ENCODE measurements at places on chromosomes 16 and 17. TPM values are rescaled to one million over a fixed set of nuclear protein-coding genes. Genes with fewer than 3 reads are reported as not detected.

DNA sequence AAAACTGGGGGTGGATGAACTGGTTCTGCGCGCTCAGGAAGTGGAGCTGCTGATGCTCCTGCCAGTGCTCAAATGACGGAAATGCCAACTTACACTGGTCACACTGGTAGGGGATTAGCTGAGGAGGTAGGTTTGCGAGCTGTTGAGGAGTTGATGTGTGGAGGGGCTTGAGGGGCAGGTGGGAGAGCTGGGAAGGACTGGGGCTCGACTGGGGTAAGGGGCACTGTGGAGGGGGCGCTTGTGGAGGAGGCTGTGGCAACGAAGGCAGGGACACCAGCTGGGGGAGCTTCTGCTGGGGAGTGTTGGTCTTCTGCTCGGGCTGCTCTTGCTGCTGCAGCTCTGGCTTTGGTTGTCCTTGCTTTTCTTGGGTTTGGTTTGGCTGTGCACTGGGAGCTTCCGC, 252.9 kb downstream of the ZFHX3 start:
- no peaks in the 10 kb centered on the region for H3K27me3 ChIP-seq
- H3K36me3 ChIP-seq = peaks cover 3% of the 10 kb centered on the region
- H3K27ac ChIP-seq = no peak overlapping the region
- H3K4me3 ChIP-seq = no peak overlapping the region
- H3K4me1 ChIP-seq = no peaks in the 10 kb centered on the region
- DNase-seq = no peak

The CLDN9 gene
- total RNA-seq = not detected

DNA sequence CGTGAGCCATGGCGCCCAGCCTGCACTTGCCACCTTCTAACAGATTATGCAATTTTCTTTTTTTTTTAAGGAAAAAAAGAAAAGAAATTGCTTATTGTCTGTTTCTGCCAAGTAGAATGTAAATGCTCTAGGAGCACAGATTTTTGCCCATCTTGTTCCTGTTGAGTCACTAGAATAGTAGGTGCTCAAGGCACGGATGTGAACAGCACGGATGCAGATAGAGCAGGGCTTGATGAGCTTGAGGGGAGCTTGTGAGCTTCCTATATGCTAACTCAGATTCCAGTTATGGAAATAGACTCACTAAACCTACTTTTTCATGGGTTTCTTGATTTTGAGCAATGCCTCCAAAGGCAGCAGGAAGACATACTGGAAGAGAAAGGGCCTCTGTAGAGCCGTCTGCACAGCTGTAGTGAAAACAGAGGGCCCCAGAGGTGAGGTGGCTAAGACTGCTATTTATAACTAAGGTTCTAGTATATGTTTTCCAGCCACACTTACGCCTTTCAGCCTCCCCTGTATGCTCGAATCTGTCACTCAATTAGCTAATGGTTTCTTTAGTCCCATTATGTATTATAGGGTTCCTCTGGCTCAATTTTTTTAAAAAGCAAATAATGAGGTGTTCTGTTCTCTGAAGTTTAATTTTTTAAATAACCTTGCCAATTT, 72.8 kb downstream of the WWP2 start:
- no peaks in the 10 kb centered on the region for H3K27me3 ChIP-seq
- no peaks in the 10 kb centered on the region for H3K36me3 ChIP-seq
- H3K4me3 ChIP-seq = no peak overlapping the region

GRCh38 chr17:44928950-44929720, 13.8 kb upstream of the GFAP start:
- no peaks in the 10 kb centered on the region for H3K36me3 ChIP-seq
- H3K4me3 ChIP-seq = no peak overlapping the region
- H3K27ac ChIP-seq = no peak overlapping the region
- DNase-seq = no peak
- H3K4me1 ChIP-seq = no peaks in the 10 kb centered on the region

DNA sequence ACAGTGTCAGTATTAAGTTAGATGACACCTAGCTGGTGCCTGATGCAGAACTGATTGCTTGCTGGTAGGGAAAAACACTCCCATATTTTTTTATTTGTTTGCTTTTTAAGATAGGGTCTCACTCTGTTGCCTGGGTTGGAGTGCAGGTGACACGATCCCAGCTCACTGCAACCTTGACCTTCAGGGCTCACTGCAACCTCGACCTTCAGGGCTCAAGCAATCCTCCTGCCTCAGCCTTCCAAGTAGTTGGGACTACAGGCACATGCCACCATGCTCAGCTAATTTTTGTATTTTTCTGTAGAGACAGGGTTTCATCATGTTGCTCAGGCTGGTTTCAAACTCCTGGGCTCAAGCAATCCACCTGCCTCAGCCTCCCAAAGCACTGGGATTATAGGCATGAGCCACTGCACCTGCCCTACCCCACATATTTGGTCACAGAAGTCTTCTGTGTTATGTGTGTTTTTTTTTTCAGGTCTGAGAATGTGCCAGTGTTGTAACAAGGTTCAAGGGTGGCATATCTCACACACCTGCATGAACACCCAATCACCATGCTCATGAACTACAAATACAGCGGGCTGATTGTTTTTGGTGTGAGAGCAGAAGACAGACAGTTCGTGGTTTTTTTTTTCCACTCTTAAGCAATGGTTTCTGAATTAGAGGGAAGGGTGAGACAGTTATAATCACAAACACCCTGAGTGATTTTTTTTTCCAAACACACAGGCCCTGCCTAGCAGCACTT, 22.8 kb downstream of the SPAG9 start:
- H3K36me3 ChIP-seq = no peaks in the 10 kb centered on the region
- H3K4me1 ChIP-seq = peaks cover 11% of the 10 kb centered on the region
- H3K27ac ChIP-seq = no peak overlapping the region
- no peak overlapping the region for H3K4me3 ChIP-seq

DNA sequence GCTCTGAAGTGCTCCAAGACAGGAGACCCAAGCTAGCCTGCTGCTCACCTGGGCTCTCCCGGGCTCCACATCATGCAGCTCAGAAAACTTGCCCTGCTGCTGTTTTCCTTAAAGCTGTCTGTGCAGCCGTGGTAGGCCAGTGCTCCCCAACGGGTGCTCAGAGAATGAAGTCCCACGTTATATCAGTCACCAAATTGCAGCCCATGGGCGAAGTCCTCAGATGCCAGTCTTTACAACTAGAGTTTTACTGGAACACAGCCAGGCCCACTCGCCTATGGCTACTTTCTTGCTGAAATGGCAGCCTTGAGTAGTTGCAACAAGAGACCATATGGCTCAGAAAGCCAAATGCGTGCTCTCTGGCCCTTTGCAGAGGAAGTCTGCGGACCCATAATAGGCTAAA, 6.3 kb downstream of the CREBBP start:
- no peaks in the 10 kb centered on the region for H3K27me3 ChIP-seq
- H3K4me1 ChIP-seq = peaks cover 74% of the 10 kb centered on the region
- H3K27ac ChIP-seq = no peak overlapping the region
- no peaks in the 10 kb centered on the region for H3K36me3 ChIP-seq
- DNase-seq = no peak
- no peak overlapping the region for H3K4me3 ChIP-seq

DNA sequence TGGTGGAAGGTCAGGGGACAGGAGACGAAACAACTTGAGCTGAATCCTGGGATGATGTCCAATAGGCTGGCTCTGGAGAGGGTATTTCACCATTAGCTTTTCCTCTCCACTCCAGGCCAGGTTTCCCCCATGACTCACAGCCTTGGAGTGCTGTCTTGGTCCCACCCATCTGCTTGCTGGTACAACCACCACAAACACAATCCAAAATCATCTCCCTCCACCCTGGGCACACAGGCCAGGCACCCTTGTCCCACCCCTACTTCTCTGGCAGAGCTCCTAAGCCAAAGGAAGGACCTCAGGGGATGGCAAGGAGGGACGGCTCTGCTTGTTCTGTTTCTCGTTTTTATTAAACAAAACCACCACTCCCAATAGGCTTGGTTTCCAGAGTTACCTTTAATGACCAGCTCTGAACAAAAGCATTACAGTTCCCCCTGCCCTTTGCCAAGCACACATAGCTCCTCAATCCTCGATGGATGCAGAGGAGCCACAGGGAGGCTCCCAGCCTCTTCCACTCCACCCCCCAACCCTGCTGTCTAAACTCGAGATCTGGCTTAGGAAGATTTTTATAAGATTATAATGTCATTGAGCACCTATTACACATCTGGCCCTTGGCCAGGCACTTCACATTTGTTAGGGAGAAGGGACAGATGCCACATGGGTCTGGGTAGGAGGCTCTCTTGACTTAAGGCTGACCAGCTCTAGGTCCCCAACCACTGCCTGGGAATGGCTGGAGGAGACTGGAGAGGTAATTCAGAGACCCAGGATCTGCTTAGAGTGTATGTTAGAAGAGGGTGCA, 13.3 kb downstream of the CAVIN1 start:
- no peak for DNase-seq
- no peak overlapping the region for H3K27ac ChIP-seq
- H3K36me3 ChIP-seq = no peaks in the 10 kb centered on the region
- H3K4me1 ChIP-seq = peaks cover 34% of the 10 kb centered on the region

DNA sequence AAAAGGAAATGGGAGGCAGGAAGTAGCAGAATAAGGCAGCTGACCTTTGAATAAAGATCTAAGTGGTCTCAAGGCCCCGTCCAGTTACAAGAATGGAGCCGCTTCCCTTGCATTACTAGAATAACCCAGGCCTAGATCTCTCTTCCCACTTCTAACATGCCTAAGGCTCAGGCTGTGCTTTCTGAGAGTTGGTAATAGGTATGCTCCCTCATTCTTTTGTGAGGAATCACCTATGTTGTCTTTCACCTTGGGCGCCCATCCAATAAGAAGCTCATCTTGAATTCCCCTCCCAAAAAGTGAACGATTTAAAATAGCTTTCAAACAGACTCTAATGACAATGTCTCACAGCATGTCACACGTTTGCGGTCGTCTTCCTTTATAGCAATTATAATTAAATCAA, 101.2 kb downstream of the KCNJ2 start:
- H3K27me3 ChIP-seq = no peaks in the 10 kb centered on the region
- H3K27ac ChIP-seq = no peak overlapping the region
- H3K36me3 ChIP-seq = no peaks in the 10 kb centered on the region
- DNase-seq = no peak
